Retinal pigment epithelial cell (primary cell): ENCODE measurements at places on chromosomes 7 and 10.

DNA sequence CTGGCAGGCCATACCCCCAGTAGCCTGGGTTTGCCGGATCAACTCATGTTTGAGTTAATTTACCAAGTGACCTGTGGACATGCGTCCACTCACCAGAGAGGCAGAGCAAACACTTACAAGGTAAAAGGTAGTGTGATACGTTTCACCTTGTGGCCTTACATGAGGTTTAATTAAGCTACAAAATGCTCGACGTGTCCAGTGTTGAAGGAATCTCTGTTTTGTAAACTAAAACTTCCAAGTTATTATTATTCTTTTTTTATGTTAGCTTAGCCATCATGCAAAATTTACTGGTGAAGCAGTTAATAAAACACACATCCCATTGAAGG, 42.9 kb downstream of the RGS10 start:
- no peak for DNase-seq

DNA sequence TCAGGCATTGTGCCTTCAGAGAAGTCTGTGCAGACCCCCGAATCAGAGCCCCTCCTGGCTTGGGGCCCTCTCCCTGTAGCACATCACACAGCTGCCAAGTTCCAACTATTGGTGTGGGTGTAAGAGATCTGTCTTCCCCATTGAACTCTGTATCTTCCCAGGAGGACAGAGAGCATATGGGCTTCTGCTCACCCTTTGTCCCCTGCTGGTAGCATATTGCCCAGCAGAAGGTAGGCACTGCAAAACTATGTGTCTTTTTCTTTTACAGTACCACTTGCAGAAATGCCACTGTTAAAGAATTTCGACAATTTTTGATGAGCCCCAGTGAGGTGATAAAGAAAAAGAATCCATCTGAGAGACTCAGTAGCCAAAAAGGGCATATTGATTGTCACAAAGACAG, 59.6 kb downstream of the NPY start:
- no peak for DNase-seq

DNA sequence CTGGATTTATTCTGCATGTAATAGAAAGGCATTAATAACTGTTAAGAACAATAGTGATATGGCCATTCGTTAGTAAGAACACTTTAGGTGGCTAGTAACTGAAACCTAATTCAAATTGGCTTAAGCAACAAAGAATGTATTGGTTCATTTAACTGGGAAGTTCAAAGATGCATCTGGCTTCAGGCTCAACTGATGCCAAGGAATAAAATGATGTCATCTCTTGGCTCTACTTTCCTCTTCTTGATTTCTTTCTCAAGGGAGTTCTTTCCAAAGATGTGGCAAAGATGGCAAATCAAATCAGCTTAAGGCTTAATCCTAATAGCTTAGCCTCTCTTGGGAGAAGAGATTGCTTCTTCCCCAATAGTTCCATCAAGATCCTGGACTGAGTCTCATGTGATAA, 51.6 kb downstream of the PIK3CG start:
- no peak for DNase-seq

DNA sequence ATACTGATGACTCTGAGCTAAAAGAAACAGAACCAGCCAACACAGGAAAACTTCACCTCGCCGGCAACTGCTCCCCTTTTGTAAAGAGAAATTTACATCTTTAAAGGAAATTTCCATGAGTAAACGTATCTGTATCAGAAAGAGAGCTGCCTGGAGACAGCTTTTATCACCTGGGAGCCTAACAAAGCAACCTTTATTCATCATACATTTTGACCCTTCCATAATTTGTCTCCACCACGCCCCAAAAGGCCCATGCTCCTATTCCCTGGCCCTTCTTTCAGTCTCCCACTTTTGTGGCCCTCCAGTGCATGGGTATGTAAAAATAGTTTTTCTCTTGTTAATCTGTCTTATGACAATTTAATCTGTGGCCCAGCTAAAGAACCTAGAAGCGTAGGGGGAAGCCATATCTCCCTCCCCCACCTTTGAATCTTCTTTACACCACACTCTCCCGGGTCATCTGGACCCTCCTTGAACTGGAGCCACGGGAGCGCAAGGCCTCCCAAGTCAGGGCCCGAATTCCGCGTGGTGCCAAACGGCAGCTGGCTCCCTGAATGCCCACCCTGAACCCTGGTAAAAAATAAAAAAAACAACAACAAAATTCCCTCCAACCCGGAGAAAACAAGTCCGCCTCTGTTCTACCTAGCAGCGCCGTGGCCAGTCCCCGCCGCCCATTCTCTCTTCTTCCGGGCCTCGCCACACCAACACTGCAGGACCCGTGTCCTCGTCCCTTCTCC, 15.4 kb upstream of the FKBP9 start:
- DNase-seq, result no peak

GRCh38 chr10:93445978-93446720, 36.0 kb downstream of the MYOF start:
- no peak for DNase-seq

- DNase-seq, result no peak
Observed at GRCh38 chr10:88241501-88241900, 341.6 kb downstream of the RNLS start.

- no peak for DNase-seq
Observed at GRCh38 chr7:120628251-120628650, 229.7 kb downstream of the TSPAN12 start.

DNA sequence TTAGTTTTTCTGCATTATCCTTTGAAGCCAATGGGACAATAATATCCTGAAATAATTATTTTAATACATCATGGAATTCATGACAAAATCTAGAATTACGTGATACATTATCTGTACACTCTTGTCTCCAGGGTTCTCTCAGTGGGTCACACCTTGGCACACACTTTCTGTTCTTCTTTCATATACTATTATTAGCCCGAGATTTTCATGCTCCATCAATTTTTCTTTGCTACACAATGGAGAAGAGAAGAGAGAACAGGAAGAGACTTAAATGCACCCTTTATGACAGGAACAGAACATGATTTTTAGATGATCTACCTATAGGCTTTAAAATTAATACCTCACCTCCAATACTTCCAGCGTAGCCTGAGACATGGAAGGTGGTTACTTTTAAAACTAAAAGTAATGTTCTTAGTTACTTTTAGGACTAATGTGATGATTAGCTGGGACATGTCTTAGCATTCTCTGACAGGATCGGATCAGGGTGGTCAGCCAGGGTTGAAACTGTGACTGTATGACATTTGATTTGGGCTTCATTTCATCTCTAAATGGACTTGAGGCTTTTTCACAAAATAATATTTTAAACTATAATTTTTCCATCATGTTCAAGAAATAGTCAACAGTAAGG, 148.2 kb upstream of the WNT16 start:
- no peak for DNase-seq

DNA sequence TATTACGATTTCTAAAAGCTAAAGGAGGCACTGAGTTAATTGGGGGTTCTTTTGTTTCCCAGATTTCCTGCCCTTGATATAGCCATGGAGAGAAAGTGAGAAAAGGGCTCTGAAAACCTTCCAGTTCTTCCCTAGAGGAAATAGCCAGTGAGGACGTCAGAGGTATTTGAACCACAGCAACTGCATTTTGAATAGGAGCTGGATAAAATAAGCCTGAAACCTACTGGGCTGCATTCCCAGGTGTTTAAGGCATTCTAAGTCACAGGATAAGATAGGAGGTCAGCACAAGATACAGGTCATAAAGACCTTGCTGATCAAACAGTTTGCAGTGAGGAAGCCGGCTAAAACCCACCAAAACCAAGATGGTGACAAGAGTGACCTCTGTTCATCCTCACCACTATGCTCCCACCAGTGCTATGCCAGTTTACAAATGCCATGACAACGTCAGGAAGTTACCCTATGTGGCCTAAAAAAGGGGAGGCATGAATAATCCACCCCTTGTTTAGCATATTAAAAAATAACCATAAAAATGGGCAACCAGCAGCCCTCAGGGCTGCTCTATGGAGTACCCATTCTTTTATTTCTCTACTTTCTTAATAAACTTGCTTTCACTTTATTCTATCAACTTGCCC, 85.1 kb upstream of the FRMD4A start:
- no peak for DNase-seq

DNA sequence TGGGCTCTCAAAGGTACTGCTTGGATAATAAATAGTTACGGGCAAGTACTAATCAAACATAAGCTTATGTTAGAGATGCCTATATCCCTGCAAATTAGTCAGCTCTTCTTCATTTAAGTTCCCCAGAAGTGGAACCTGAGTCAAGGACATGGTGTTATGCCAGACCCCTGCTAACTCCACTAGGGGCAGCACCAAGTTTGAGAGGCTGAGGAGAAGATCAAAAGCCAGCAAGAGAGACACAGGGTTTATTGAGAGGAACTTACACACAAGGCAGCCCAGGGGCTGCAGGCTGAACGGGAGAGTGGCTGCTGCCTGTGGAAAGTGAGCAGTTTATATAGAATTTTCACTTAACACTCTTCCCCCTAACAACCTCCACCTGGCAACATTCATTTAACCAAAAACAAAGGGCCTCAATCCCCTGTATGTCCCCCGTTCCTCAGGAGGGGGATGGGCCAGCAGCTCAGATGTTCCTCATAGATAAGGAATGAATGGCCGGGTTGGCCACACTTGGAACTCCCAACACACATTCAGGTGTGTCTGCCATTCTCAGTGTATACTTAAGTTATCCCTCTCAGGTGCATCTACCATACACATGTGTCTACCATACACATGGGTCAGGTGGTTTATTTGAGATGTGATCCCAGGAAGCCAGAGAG, 62.6 kb upstream of the GHITM start:
- DNase-seq, result no peak

- DNase-seq, result no peak
Observed at GRCh38 chr7:111011520-111011919, 79.4 kb upstream of the LRRN3 start.

DNA sequence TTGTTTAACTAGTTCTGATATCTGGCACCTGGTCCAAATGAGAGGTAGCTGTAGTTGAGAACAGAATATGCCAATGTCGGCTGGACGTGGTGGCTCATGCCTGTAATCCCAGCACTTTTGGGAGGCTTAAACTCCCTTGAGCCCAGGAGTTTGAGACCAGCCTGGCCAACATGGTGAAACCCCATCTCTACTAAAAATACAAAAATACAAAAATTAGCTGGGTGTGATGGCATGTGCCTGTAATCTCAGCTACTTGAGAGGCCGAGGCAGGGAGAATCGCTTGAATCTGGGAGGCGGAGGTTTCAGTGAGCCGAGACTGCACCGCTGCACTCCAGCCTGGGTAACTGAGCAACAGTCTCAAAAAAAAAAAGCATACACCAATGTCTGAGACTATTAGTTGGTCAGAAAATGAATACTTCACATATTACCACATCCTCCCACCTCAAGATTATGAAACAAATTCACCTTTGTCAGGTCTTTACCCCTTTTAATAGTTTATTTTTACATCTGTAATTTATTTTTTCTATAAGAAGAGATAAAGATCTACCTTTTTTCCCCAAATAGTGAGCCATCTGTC, 38.8 kb downstream of the EPC1 start:
- no peak for DNase-seq

DNA sequence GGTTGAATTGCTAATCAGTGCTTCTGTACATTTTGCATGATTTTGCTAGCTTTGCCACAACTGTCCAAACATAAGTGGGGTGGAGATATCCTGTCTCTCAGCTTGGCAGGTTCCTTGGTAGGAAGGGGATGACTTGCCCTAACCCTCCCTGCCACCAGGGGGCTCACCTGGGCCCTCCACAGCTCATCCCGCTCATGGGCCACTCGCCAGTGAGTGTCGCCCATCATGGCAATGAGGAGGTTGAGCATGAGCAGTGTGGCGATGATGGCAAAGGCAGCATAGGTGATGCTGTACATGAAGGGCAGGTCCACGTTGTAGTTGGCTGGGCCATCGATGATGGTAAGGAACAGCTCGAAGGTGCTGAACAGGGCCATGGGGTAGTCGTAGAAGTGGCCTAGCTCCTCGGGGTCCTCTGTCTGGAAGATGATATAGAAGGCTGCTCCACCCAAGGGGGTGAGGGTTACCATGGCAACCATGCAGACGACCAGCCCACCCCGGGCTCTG, 12.2 kb downstream of the TRPV6 start:
- no peak for DNase-seq
